Stimulated activated CD4-positive, alpha-beta T cell treated with anti-CD3 and anti-CD28 coated beads, Interleukin-1b, Interleukin-23, amount 100 ng/mL, for 24 hours (primary cell): ENCODE measurements at places on chromosomes 6 and 20.

- DNase-seq = no peak
These were observed 72.4 kb downstream of the SHLD1 start for GRCh38 chr20:5822569-5822968.

- DNase-seq = no peak
These were observed 29.2 kb downstream of the OSBPL2 start for GRCh38 chr20:62267543-62267942.

DNA sequence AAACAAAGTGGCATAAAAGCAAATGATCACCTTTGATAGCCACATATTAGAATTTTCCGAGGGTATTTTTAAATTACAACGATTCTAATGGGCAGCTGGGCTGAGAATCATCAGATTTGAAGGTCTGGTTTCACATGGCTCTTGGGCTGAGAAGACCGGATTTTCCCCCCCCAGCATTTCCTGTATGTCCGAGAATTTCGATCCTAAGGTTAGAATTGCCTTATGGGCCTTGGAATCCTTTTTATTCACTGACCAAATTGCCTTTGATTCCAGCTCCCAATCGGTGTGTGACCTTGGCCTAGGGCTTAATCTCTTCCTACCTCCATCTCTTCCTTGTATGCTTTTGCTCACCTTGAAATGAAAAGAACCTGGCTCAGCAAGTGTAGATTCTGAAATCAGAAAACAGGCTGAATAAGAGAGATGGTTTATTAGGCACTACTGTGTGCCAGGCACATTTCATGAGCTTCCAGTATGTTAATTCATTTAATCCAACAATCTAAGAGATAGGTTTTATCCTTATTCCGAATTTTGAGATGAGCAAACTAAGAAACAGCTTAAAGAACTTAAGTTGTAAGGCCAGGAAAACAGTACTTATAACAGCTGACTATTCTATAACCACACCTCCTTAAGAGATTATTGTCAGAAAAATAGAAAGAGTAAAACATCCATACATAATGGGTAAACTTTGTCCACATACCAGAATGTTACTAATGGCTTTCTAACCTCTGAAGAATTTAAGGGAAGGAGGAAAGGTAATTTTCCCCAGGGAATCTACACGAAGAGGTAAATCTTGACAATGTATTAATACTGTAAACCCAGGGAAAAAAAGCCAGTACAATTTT is 39.4 kb downstream of the HFE start:
- no peak for DNase-seq

DNA sequence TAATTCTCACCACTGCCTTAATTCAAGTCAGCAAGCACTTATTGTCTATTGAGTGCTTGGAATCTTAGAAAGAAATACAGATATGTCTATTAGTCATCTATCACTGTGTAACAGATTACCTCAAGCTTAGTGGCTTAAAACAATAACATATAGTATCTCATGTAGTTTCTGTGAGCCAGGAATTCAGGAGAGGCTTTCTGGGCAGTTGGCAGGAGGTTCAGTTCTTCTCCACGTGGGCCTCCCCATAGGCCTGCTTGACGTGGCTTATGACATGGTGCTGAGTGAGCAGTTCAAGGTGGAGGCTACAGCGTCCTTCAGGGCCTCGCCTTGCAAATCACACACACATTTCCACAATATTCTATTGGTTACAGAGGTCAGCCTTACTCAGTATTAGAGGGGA is 69.7 kb downstream of the DTD1 start:
- no peak for DNase-seq

DNA sequence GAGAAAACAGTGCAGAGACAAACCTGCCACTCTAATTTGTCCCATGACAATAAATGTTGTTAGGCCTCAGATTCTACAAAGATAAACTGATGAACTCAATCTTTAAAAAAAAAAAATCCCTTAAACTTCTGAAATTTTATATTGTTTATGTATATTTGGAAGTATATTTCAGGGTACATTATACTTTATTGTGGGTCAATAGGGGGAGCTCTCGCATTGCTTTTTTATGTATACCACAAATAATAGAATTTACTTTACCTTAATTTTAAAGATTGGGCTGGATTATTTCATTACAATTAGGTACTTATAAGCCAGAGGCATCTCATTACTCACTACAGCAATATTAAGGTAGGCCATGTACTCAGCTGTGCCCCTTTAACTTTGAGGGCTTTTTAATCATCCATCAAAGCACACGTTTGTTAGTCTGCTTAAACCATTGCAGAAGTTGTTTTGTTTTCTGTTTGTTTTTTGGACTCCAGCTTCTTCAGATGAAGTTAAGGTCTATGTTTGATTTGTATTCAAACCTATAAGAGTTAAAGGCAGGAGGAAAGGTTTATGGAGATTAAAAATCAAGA is 56.3 kb upstream of the EYA4 start:
- no peak for DNase-seq
